ENCODE measurements at places on chromosomes 5 and 9. TPM values are rescaled to one million over a fixed set of nuclear protein-coding genes. Genes with fewer than 3 reads are reported as not detected.

- H3K4me1 ChIP-seq: no peaks in the 10 kb centered on the region
- H3K27ac ChIP-seq: no peak overlapping the region
- no peaks in the 10 kb centered on the region for H3K27me3 ChIP-seq
These were observed 15.8 kb downstream of the CLPTM1L start for GRCh38 chr5:1329111-1329579.

DNA sequence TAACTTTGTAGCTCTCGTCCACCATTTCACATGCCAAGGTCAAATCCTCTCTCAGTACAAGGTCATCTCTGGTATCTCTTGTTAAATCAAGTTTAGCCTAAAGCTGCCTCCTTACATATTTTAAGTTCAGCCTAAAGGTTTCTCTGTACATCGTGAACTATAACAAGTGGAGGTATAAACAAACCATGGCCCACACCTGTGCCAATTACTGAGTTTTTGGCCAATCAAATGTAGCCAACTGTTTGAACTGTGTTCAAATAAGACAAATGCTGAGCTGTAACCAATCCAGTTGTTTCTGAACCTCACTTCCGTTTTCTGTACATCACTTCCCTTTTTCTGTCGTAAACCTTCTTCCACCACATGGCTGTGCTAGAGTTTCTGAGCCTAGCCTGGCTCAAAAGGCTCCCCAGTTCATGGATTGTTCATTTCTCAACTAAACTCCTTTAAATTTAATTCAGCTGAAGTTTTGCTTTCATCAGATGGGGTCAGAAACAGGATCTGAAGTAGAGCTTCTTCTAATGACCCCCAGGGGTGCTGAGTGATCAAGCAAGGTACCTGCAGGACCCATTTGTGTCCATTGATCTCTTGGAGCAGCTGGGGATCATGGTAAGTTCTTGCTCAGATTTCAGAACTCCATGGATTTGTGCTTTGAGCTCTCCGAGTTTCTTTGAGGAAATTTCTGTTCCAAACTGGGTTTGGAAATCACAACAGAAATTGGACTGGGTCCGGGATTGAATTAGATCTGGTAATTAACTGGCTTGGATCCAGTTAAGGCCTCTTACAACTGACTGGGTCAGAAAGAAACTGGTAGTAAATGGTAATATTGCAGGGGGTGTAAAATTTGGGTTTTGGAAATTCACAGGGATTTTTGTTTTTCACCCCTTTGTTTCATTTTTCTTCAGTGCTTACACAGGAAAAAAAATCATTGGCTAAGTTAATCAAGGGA lies 11.0 kb upstream of the NANS start:
- H3K4me1 ChIP-seq: no peaks in the 10 kb centered on the region
- no peak for DNase-seq
- H3K36me3 ChIP-seq: no peaks in the 10 kb centered on the region
- no peaks in the 10 kb centered on the region for H3K27me3 ChIP-seq

DNA sequence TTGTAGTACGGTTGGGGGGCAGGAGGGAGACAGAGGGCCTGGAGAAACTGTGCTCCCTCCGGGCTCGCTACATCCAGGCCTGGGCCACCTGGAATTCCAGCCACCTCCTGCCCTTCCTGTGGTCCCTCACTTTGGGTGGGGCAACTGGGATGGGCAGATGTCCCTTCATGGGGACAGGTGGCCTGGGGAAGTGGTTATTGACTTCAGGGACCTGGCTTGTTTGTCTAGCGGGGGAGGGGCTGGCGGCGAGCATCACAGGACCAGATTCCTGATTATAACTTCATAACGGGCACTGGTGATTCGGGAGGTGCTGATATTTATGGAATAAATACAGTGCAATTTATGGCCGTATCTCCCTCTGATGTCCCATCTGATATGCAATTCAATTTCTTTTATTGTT lies 20.1 kb upstream of the LAMC3 start:
- H3K4me1 ChIP-seq: no peaks in the 10 kb centered on the region
- no peak overlapping the region for H3K27ac ChIP-seq
- no peak for DNase-seq
- H3K4me3 ChIP-seq: no peak overlapping the region
- no peaks in the 10 kb centered on the region for H3K27me3 ChIP-seq

GRCh38 chr5:54211912-54212311 lies 98.5 kb downstream of the ARL15 start:
- H3K4me1 ChIP-seq: peaks cover 10% of the 10 kb centered on the region
- no peak overlapping the region for H3K27ac ChIP-seq
- DNase-seq: no peak
- no peaks in the 10 kb centered on the region for H3K36me3 ChIP-seq

DNA sequence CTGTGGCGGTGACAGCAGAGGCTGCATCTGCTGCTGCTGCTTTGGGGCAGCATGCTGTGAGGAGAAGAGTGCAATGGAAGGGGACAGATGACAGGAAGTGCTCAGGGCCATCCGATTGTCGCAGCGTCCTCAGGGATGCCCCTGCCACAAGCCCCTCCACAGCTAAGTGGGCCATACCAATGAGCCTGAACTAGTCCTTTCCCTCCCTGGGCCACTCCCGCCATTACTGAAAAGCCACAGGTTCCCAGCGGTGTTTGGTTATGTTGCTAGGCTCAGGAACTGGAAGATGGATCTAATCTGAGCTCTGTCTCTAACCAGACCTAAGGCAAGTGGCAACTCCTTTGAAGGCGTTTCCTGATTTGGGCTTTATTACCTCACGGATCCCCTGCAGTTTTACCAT lies 109.2 kb downstream of the GAPVD1 start:
- H3K4me3 ChIP-seq: no peak overlapping the region
- no peak overlapping the region for H3K27ac ChIP-seq

GRCh38 chr9:129336601-129337331 lies 158.7 kb upstream of the IER5L start:
- peak; percentile 56 for DNase-seq
- H3K27me3 ChIP-seq: no peaks in the 10 kb centered on the region
- H3K4me1 ChIP-seq: peaks cover 44% of the 10 kb centered on the region
- peak overlapping the region; percentile 87 for H3K27ac ChIP-seq

DNA sequence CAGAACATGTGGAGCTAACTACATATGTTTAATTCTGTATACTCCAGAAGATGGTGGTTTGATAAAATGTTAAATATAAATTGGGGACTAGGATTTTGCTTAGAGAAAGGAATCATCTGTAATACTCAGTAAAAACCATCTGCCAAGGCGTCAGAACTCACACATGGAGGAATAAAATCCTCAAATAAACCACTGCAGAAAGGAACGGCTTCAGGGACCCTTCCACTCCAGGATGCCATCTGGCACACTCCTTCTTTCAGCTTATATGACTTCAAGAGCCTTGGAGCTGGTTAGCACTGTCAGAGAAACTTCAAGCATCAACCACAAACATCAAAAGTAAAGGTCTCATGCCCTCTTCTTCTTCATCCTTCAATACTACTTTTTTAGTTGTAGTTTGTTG lies 360.6 kb downstream of the PLK2 start:
- H3K36me3 ChIP-seq: no peaks in the 10 kb centered on the region
- DNase-seq: no peak
- H3K4me3 ChIP-seq: no peak overlapping the region
- H3K27me3 ChIP-seq: no peaks in the 10 kb centered on the region

DNA sequence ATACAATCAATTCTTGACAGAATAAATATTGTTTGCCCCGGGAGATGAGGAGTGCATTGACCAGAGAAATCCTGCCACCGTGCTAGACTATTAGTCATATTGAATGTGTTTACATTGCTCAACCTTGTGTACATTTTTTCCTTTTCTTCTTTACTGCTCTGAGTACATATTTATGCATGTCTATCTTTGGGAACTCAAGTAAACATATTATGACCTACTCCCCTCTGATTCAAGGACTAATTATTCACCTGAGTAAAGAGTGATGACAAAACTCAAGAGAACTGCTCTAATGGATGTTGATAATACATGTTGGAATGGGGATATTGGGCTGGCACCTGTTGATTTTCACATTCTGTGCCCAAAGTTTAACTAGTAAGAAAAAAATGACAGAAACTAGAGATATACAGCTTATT lies 3.9 kb upstream of the SPINK1 start:
- no peak for DNase-seq
- H3K4me1 ChIP-seq: no peaks in the 10 kb centered on the region
- no peak overlapping the region for H3K4me3 ChIP-seq
- H3K36me3 ChIP-seq: no peaks in the 10 kb centered on the region

DNA sequence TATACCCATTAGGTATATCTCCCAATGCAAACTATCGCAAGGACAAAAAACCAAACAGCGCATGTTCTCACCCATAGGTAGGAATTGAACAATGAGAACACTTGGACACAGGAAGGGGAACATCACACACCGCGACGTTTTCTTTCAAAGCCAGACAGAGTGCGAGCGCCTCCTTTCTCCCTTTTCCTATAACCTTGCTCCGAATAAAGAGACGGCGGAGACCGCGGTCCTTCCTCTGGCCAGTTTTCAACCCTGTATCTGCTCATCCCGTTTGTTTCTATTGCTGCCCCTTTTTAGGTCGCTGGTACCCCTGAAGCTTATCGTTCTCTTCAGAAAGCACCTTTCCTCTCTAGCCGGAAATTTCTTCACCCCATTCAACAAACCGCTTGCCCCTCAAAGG lies 1.3 kb downstream of the LVRN start:
- no peak overlapping the region for H3K4me3 ChIP-seq
- DNase-seq: no peak
- peaks cover 37% of the 10 kb centered on the region for H3K27me3 ChIP-seq
- no peaks in the 10 kb centered on the region for H3K36me3 ChIP-seq
- H3K4me1 ChIP-seq: no peaks in the 10 kb centered on the region
- no peak overlapping the region for H3K27ac ChIP-seq

- H3K4me1 ChIP-seq: no peaks in the 10 kb centered on the region
- H3K27ac ChIP-seq: no peak overlapping the region
These were observed 361.8 kb downstream of the CDH18 start for GRCh38 chr5:19626211-19626610.

- H3K4me1 ChIP-seq: peaks cover 12% of the 10 kb centered on the region
- H3K36me3 ChIP-seq: no peaks in the 10 kb centered on the region
- DNase-seq: no peak
- no peak overlapping the region for H3K27ac ChIP-seq
- no peaks in the 10 kb centered on the region for H3K27me3 ChIP-seq
These were observed 170.6 kb downstream of the SEMA6A start for GRCh38 chr5:116404016-116404415.

GRCh38 chr9:13970426-13970825 lies 343.5 kb downstream of the NFIB start:
- H3K4me1 ChIP-seq: no peaks in the 10 kb centered on the region
- no peaks in the 10 kb centered on the region for H3K27me3 ChIP-seq
- no peak overlapping the region for H3K27ac ChIP-seq
- DNase-seq: no peak

DNA sequence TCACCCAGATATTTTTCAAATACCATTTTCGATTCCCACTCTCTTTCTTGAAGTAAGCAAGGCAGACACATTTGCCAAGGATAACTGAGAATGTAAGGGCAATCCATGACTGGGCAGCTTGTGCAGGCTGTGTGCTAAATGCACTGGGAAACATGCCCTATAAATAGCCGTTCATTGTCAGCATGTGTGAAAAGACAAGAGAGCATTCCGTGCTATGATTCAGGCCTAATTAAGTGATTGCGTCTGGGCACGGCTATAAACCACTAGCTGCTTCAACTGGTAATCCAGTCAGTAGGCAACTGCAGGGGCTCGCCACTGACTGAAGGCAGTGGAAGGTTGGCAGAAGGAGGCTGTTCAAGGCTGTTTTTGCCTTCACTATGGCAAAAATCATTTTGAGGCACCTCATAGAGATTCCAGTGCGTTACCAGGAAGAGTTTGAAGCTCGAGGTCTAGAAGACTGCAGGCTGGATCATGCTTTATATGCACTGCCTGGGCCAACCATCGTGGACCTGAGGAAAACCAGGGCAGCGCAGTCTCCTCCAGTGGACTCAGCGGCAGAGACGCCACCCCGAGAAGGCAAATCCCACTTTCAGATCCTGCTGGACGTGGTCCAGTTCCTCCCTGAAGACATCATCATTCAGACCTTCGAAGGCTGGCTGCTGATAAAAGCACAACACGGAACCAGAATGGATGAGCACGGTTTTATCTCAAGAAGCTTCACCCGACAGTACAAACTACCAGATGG lies at the start of gene HSPB3:
Gene HSPB3, plus strand, starts transcription at position 287 of the 745 bp plus-strand sequence. Its CDS starts 91 bp downstream, at position 378.
- peak within 1 kb of the TSS; percentile 50 for H3K4me3 ChIP-seq
- no peaks in the 10 kb centered on the region for H3K27me3 ChIP-seq
- DNase-seq: no peak
- H3K36me3 ChIP-seq: no peaks in the 10 kb centered on the region
- peak within 1 kb of the TSS; percentile 73 for H3K27ac ChIP-seq
- H3K4me1 ChIP-seq: peaks cover 24% of the 10 kb centered on the region

DNA sequence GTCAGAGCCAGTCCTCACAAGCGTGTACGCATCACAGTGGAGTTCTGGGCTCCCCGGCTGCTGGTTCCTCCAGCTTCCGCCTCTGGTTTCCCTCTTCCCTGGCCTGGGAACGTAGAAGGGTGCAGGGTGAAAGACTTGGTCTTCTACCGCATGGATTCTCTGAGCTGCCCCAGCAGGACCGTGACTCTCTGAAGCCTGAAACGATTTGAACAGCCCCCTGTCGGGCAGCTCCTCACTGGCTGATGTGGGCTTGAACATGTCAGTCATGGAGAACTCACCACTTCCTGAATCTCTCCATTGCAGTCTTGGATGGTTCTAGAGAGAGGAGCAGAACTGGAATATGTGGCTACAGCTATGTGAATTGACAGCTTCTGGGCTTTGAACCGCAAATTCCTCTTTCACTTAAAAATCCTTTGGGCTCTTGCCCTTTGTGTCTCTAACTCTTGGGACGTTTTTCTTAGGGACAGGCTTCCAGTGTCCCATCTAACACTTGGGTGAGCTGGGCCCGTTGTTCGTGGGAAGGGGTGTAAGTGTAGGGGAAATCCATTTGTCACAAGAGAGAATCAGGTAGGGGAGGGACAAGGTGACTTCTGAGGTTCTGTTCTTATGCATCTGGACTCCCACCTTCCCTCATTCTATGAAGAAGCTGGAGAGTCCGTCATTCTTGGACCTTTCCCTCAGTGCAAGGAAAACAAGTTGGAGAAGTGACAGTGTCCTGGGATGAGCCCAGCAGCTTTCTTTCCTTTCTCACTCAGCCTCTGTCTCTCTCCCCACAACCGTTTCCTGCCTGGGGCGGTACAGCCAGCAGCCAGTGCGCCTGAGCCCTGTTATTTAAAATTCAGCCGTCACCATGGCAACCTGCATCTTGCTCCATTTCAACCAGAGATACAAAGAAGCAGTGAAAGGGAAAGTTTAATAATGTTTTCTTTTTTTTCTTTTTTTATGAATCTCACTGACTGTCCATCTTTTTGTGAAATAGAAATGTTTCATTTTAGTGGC lies 84.7 kb downstream of the PTTG1 start:
- peak; percentile 57 for DNase-seq
- H3K27me3 ChIP-seq: no peaks in the 10 kb centered on the region
- H3K4me3 ChIP-seq: no peak overlapping the region
- no peak overlapping the region for H3K27ac ChIP-seq
- H3K4me1 ChIP-seq: peaks cover 5% of the 10 kb centered on the region

Gene ZNF608
- 20.1 TPM for total RNA-seq

Gene GLIPR2
- 7.6 TPM for total RNA-seq

Gene FUT7
- total RNA-seq: not detected

Gene TNFSF15
- not detected for total RNA-seq

Gene PCDHGA12
- total RNA-seq: 7.3 TPM

Gene SPATA31A5
- total RNA-seq: not detected

Gene ANKRD34B
- total RNA-seq: not detected

Gene RELL2
- 0.55 TPM for total RNA-seq
